ENCODE measurements at places on chromosomes 1 and 21.
A peak's percentile ranks its signal among the peaks of the same experiment; 100 is the strongest.

DNA sequence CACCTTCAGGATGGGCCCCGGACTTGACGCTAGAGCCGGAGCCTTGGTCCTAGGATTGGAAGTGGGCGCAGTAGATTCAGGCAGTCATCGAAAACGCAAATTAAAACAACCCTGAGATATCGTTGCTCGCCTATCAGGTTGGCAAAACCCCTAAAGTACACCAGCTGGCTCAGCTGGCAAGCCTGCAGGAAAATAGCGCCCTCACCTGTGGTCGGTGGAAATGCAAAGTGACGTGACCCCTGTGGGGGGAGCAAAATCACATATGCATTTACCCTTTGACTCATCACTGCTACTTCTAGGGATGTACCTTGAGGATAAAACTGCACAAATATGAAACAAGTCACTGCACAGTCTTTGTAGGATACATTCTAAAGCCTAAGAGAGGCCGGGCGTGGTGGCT, 170.3 kb upstream of the TMEM51 start:
- DNase-seq, result no peak

DNA sequence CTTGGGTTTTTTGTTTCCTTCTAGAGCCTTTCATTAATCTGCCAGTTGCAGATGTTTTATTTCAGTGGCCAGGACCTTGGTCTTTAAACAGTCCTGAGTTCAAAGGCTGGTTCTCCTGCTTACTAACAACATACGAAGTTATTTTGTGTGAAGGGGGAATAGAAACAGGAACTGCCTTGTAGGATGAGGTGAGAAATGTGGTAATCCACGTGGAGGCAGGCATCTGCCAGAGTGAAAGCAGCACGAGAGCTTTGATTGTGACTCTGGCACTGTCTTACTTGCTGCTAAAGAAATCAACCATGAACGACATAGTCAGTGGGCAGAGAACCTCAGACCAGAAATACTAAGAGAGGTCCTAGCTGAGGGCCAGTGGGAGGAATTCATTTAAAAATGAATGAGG, 30.4 kb downstream of the TMEM63A start:
- DNase-seq, result no peak

DNA sequence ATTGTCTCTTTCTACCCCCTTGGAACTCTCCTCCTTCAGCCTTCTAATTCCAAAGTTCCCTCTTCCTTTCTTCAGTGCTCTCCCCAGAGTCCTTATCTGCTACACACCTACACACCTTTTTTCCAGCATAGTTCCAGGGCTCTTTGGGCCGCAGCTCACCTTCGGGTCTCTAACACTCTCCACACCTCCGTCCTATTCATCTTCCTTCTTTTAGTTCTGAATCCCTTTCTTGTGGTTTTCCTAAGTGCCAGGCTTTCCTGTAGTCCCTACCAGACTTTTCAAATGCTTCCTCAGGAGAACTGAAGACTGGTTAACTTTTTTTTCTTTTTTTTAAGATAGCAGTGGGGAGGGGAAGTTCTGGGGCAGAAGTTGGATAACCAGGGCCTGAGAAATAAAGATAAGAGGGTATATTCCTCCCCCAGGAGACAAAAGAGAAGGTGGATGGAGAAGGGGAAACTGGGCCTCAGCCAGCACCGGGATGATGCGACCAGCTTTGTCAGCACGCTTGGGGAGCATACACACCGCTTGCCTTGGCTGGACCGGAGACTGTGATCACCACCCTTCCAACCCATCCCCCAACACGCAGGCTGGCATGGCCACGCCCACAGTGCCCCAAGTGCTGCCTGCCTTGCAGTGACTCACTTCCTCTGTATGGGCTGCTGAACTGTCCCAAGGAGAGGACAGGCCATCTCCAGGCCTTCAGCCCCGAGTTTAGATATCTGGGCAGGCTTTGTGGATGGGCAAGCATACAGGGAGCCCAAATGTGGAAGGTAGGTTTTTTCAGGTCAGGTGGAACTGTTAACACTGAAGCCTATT, 2.5 kb upstream of the CERS2 start:
- DNase-seq, result no peak

DNA sequence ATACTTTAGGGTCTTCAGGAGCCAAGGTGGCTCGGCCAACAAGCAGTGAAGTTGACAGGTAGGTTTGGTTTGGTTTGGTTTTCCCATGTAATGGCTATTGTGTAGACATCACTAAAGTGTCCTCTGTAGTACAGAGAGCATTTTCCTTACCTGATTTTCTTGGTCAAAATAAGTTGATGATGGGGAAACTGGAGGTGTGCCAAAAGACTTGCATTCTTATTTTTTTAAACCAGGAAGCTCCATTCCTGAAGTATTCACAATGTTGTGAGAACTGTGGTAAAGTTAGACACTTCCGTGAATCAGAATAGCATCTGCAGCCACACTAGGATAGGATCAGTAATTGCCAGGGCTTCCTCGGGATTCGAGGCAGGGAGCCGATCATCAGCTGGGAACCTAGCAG, 2.9 kb downstream of the ZBTB37 start:
- no peak for DNase-seq

- DNase-seq, result no peak
These were observed 56.0 kb downstream of the SLC44A5 start for GRCh38 chr1:75554870-75555269.

DNA sequence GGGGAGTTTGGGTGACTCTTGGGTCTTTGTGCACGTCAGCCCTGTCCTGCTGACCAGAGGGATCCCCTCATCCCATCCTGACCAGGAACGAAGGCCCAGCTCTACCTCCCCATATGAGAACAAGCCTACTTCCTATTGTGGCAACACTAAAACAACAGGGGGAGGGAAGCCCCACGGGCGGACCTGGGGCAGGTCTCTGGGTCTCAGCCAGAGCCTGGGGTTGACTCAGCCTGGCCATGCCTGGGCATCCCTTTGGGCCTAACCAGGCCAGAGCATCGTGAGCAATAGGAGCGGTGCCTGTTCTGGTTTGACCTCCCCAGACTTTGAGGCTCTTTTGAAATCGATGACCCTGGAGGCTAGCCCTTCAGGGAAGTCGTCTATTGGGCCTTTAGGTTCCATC, 16.8 kb downstream of the RPS6KA1 start:
- DNase-seq, result no peak

- DNase-seq, result no peak
These were observed 10.6 kb upstream of the PRKACB start for GRCh38 chr1:84133479-84133878.

DNA sequence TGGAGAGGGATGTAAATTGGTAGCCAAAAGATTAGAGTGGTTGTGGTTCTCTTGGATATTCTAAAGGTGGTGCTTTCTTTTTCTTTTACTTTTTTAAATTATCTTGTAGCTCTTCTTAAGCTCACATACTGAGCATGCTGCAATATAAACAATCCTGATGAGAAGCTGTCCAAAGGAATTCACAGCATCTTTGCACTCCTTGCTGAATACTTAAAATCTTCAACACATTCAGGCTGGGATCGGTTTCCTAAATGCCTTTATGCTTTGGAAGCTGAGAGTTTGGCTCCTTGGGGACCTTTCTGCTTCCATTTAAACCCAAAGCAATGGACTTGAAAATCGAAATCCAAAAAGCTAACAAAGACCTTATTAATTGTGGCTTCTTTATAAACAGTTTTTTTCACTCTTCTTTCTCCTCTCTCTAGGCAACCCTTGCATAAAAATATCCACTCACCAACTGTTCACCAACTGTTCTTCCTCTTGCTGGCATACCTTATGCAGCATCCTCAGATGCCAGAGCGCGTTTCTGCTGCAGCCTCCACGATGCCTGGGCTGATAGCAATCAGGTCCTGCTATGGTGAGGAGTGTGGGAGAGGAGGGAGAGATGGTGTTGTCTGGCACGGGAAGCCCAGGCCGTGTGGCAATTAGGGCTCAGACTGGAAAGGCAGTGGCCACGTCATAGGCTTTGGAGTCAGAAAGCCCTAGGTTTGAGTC, 535.8 kb upstream of the DAB1 start:
- DNase-seq, result no peak

- peak; percentile 29 for DNase-seq
These were observed at the start of gene RGL1 for GRCh38 chr1:183804916-183805841. Gene RGL1, plus strand, starts transcription at chr1:183805120. Its CDS starts 178 bp downstream, at chr1:183805298.

DNA sequence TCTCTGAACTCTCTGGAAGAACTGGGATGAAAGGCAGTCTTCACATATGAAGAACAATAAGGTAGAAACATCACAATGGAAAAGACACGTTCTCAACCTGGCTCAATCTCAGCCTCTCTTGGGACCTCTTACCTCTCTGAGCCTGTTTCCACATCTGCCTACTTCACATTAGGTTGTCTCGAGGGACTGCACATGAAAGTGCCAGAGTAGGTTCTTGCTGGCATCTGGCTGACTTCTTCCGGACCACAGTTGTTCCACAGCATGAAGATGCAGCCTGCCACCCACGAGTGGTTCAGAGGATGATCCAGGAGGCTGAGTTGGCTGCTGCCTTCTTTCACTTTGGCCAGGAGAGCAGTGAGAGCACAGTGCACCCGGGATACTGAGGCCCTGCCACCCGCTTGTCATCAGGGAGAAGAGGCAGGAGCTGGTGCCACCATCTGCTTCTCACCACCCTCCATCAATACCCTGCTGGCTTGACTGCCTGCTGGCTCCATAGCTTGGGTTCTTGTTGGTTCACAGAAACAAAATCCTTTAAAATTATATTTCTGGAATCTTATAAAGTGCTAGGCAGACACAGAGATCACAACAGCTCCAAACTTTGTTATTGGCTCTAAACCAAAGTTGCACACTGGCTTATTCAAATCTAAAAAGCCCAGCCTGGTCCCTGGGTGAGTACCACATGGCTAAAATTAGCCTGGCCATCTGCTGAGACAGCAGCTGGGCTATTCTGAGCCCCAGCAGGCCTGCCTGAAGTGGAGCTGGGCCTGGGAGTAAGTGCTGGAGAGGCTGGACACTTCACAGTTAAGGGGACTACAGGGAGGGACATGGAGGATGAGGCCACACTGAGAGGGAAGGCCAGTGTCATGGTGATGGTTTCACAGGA, 46.9 kb upstream of the LIN9 start:
- DNase-seq, result no peak

- no peak for DNase-seq
These were observed 117.6 kb downstream of the AK5 start for GRCh38 chr1:77399250-77400086.

GRCh38 chr1:34685225-34685624, 69.6 kb upstream of the GJB5 start:
- DNase-seq, result no peak

DNA sequence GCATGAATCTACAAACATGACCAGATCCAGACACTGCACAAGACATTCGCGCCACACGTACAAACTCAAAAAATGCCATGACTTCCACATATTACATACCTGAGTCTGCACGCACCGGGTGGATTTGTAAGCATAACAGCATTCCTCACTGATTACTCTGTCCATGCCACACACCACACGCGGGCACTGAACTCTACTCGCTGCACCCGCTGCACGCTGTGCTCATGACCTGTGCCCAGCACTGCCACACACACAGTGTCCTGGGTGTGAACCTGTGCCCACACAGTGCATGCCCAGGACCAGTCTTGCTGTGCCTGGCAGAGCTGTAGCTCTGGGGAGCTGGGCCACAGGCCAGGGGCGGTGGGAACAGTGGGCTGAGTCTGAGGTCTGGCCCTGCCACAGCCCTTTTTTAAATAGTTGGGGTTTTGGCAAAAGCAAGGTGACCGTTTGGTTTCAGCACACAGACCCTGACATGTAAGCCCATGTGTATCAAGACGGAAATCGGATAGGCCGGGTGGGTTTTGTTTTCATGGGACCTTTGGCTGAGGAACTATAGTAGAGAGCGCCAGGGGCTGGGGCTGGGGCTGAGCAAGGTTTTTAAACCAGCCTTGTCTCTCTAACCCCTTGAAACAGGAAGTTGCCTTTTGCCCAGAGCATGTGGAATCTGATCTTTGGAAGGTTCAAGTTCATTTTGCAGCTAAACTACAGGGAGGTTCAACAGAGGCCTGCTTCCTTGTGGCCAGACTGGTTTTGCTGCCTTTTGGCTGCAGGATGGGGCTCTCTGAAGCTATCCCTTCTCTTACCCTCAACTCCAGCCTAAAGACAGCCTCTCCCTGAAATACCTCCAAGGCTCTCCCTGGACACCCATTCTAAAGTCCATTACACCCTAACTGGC, 12.3 kb upstream of the GOLT1A start:
- DNase-seq, result no peak

DNA sequence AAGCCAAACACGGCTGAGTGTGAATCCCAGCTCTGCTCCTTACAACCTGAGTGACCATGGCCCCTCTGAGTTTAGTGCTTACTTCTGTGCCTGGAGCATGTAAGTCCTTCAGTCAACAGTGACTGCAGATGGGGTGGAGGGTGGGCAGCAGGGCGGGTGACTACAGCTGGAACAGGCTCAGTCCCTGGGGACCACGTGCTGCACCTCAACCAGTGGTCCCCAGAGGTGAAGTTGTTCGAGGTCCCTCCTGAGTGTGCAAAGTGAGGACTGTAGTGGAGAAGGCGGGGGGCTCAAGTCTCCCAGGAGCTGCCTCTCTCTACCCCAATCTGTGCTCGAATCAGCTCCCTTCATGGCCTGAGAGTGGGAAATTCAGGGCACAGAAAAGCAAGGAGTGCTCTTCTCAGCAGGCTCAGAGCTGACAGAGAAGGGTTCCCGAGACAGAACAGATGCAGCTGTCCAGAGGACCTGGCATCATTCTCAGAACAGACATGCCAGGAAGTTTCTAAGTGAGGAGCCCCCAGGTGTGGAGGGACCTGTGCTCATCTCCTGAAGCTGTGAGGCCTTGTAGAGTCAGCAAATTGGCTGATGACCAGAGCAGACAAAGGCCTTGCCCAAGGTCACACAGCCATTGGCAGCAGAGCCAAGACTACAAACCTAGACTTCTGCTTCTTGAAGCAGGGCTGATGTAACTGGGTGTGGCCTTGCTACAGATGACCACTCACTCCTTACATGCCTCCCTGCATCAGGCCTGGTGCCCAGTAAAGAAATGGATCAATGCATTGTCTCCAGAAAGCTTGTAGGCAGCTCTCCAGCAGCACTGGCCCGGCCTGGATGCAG, 61.7 kb upstream of the EDN2 start:
- no peak for DNase-seq

- DNase-seq, result no peak
These were observed 52.3 kb downstream of the MAB21L3 start for GRCh38 chr1:116163533-116163932.

DNA sequence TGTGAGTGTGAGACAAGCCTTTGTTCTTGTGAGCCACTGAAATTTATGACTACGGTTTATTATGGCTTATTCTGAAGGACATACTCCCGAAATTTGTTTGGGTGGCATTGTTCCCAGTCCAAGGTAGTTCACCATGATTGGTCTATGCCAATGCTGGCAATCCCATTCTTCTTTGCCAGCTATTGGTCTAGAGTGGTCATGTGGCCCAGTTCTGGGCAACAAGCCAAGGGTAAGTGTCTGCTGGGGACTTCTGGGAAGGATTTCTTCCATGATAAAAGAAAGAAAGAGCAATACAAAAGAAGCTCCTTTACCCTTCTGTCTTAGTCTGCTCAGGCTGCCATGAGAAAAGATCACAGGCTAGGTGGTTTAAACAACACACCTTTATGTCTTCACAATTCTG, 201.6 kb downstream of the SLC35F3 start:
- DNase-seq, result no peak

Data from HuH-7.5 (cell line).